ENCODE measurements at places on chromosomes 7 and 10.

- DNase-seq = no peak
These were observed 332.1 kb downstream of the GPR158 start for GRCh38 chr10:25506821-25507335.

DNA sequence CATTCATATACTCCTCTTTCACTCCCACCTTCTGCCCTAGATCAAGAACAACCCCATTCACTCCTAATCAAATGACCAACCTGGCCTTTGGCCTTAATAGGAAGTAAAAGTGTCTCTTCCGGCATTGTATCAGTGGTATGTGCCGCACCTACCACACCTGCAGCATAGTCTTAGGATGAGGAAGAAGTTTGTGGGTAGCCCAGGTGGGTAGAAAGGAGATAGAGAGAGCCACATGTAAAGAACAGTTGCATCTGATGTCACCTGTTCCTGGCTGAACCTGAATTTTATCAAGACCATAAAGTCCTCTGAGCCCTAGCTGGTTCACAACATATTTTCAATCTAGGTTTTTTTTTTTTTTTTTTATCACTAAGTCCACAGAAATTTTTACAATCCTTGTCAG lies 55.5 kb upstream of the PTPN12 start:
- DNase-seq = no peak

DNA sequence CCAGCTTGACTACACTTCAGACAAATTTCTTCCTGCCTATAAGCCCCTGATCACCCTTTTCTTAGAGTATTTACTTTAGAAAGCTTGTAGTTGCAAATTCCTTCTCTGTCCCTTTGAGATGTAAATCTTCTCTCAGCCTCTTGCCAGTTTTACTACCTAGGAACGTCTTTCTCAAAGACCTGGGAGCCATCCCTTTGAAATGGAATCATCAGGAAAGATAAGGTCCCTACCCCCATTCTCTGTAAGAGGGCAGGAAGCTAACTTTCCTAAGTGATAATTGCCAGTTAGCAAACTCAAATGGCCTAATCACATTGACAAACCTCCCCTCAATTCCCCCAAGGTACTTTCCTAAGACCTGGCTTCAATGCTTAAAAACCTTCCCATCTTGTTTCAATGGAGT lies 304.5 kb downstream of the MDFIC start:
- no peak for DNase-seq

DNA sequence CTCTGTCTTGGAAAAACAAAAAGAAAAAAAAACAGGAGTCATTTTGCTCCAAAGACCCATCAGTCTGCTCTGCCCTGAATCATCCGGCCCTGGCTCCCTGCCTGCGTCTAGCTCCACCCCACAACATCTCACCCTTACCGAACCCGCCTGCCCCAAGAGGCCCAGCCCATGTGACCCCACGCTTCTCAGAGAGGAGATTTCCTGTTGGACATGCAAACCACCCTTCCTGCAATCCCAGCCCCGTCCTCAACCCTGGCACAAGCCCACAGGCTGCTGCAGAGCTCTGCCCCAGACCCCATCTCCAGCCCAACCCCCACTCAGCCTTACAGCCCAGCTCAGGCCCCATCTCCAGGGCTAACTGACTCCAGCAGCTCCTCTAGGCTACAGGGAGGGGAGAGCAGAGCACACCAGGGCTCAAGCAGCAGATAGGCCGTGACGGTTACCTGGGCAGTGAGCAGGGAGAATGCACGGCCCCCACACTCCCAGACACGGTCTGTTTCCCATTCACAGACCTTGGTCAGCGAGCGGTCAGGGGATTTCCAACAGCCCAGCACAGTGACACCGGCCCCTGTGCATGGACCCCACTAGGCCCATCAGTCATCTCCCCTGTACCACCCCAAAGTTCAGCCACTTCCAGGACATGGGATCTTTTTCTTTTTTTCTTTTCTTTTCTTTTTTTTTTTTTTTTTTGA lies 69.9 kb upstream of the GTF2I start:
- DNase-seq = no peak

DNA sequence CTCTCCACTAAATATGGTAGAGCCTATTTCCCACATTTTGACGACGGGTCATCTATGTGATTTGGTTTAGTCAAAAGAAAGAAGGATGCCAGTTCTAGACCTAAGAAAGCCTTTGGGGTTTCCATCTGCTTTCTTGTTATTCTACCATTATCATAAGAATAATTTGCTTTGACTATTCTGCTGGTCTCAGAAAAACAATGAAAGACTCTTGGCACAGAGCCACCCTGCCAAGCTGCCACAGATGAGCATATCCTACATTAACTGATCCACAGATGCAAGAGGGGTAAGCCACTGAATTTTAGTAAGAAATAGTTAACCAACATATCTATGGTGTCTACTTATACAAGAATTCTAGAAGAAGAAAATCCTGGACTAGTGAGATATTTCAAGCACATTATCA lies 158.6 kb upstream of the MAGI2 start:
- DNase-seq = no peak

- no peak for DNase-seq
These were observed 543.8 kb upstream of the NRP1 start for GRCh38 chr10:33878238-33878786.

DNA sequence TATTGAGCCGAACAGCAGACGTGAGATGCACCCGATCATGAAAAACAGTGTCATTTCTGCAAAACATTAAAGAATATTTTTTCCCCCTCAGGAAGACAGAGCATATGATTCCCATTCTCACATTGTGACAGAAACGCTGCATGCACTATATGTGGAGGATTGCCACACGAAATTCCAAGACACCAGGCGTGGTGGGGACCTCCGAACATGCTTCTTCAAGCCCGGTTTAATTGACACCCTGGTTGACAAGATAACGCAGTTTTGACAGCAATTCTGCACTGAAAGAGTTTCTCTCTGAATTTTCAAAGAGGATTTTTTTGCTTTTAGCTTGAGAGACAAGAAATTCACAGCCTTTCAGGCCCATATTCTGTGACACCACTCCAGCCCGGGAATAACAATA lies 442.8 kb upstream of the NRP1 start:
- DNase-seq = no peak

DNA sequence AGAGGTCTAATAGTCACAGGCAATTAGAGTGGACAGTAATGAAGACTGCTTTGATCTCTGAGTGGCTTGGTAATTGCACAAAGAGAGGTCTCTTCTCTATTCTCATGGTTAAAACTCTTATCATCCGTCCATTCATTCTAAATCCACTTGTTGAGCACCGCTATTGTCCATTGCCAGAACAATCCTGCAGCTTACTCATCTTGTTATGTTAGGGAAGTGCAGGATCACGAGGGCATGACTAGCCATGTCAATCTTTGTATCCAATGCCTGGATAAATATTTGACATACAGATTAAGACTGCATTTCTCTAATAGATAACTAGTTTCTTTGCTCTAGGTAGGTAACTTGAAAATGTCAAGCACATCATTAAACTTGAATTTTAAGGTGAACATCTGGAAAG lies 14.9 kb downstream of the SFTPD start:
- no peak for DNase-seq

DNA sequence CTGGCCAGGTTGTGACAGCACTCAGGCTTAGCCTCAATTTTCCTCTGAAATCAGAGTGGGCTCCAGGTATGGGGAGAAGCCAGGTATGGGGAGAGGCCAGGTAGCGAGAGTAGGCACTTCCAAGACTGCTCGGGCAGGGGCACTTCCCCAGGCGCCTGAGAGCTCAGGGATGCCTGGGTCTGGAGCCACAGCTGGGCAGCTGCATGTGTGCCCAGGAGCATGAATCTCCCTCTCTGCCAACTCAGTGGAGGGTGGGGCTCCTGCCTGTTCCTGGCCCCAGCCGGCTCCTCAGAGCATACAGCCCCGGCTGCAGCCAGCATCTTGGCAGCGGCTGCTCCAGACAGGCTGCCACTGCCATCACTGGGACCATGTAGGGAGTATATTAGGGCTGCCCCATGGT lies 313.9 kb downstream of the AUTS2 start:
- no peak for DNase-seq

DNA sequence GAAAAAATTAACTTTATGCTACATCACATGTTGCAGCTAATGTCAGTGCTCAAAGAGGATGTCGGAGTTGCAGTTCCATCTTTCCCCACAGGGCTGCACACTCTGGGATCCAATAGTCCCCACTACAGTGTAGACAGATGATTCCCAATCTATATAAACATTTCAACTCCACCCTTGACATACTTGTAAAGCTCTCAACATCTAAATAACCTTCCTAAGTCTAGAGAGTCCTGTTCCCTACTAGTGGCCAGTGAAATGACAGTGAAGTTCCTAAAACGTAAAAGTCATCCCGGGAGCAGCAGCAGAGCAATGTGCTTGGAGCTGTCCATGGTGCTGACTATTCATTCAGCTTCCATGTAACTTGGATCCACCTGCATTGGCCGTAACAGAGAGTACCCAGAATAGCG lies 145.1 kb downstream of the GRM8 start:
- peak; percentile 9 for DNase-seq

DNA sequence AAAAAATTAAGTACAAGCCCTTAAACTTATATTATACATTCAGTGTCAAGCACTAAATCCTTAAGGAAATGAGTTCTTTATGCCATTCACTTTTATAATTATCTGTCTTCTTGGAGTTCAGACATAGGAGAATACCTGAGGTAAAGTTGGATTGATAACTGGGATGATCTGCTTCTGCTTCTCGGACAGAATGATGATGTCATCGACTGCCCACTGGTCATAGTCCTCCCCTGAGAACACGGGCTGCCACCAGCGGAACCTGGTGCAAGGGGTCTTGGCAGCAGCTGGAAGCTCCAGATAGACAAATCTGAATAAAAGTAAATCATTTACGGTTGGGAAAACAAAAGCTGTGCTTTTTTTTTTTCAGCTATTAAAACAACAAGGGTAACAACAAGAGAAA lies 148.2 kb upstream of the SLC26A5 start:
- DNase-seq = no peak

DNA sequence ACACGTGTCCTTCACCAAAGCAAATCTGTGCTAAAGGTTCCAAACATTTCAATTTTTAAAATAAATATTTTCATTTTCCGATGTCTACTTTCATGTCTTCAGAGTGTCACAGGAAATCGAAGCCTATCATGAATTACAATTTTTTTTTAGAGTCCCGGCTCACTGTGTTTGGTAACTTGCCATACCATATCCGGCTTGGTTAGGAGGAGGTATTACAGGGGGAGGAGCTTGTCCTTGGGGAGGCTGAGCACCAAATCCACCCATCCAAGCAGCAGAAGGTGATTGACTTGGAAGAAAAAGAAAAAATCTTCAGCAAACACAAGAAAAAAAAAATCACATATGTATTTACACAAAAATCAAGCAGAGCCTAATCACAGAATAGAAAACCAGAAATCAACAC lies 21.3 kb downstream of the TIAL1 start:
- DNase-seq = no peak

DNA sequence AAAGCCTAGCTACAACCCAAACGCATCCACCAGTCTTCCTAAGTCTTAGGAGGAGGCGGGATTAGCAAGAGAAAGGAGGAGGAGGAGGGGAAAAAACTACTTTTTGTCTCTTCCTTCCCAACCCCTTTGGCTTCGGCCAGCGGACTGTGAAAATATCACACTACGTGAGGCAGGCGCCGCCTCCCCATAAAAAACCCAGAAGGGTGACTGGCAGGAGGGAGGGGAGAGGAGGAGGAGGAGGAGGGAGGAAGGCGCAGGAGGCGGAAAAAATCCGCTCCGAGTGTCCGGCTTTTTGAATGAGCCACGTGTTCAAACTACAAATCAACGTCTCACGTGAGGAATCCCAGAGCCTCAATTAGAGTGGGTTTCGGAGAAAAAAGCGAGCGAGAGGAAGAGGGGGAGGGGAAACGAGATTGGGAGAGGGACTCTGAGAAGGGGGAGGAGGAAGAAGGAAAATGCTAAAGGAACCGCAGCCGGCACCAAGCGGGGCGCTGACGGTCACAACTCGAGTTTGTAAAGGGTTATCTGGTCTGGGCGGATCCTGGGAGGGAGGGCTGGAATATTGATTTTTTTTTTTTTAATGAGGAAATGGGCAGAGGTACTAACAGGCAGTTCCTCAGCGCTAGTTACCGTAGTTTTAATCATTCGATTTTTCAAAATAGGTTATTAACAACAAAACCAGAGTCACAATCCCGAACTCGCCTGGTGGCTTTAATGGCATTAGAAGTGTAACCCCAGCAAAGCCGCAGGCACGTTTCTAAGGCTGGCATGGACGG lies at the start of gene IGF2BP3:
Gene IGF2BP3, minus strand, starts transcription at position 162 of the 776 bp plus-strand sequence. CDS start 381 bp downstream, outside the sequence.
- DNase-seq = no peak

DNA sequence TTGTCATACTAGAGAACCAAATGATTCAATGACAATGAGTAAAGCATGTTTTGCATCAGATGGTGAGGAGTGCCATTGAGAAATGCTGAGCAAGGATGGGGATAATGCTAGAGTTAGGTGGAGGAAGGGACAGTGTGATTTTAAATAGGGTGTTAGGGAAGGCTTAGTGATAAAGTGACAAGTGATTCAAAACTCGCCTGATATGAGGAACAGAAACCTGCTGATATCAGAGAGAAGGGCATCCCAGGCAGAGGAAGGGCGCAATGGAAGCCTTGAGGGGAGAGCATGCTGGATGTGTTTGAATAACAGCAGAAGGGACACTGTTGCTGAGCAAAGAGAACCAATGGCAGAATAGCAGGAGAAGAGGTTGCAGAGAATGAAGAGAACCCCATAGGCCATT lies 196.2 kb downstream of the NRG3 start:
- no peak for DNase-seq
